ENCODE measurements at places on chromosomes 7 and 10.

GRCh38 chr7:41104631-41105030 is 598.3 kb downstream of the INHBA start:
- no peak for DNase-seq

DNA sequence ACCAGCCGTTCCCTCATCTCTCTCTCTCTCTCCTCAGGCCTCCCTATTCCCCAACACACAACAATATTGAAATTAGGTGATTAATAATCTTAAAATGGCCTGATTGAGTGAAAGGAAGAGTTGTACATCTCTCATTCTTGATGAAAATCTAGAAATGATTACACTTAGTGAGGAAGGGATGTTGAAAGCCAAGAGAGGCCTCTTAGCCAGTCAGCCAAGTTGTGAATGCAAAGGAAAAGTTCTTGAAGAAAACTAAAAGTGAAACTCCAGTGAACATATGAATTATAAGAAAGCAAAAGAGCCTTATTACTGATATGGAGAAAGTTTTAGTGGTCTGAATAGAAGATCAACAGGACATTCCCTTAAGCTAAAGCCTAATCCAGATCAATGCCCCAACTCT is 695.1 kb downstream of the GRID1 start:
- DNase-seq, result no peak

DNA sequence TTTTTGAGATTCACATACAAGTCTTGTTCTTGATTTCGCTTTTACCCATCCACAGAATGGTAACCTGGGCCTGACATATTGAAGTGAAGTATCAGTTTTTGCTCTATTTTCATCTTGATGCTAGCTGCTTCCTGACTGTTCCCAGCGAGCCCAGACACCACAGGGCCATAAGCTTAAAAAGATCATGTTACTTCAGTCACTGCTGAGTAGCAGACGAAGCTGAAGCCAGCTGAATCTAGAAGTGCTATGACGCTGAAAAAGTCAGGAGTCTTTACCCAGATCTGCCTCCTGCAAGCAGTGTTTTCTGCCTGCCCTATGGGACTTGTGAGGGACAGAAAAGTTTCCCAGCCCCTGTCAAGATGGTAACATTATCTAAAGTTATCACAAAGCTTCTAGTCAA is 2.7 kb upstream of the PRXL2A start:
- no peak for DNase-seq

DNA sequence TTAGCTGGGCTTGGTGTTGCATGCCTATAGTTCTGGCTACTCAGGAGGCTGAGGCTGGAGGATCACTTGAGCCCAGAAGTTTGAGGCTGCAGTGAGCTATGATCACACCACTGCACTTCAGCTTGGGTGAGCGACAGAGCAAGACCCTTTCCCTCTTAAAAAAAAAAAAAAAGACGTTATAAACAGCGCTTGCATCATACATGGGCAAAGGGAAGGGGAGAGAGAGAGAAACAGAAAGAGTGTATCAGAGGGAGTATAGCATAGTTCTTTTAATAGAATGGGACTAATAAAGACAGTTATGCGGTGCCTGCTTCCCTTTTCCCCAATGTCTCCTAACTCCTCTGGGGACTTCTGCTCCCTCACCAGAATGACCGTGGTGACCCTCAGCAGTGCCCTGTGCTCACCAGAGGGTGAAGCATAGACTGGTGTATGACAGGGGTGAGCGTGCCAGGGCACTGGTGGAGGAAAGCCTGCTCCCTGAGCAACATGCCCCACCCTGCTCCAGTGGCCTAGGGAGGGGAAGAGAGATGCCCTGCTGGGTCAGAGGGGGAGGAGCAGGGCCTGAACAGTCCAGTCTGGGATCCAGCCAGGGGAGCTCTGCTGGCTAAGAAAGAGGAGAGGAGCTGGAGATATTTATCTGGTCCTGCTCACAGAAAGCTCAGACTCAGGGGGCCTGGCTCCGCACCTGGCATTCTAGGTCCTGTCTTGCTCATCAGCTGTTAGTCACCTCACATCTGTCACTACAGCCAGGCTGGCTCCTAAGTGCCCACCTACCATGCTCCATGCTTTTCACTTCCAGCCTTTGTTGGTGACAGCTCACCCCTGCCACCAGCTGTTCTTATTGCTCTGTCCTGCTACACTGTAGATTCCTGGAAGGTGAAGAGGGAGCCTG is 2.2 kb downstream of the PDZD7 start:
- no peak for DNase-seq

DNA sequence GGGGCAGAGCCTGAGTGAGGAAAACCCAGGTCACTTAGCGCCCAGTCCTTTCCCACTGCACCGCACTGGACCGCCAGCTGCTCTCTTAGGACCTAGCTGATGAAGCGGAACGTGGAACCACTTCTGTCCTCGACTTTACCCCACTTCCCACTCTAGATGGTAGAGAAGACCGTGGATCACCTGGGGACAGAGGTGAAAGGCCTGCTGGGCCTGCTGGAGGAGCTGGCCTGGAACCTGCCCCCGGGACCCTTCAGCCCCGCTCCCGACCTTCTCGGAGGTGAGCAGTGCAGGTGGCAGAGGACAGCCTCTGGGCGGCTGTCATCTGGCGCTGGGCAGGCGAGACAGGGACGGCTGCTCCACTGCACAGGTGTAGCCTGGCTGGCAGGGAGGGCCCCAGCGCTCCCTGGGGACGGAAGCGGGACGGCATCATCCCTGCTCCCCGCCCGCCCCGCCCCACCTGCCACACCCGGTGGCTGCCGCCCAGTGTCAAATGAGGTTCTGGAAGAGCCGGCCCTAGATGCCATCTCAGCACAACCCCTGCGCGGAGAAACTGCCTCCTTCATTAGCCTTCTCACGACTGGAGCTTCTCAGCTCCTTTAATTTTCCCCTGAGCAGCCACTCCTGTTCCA is 11.7 kb downstream of the PLAC9 start:
- DNase-seq, result no peak

DNA sequence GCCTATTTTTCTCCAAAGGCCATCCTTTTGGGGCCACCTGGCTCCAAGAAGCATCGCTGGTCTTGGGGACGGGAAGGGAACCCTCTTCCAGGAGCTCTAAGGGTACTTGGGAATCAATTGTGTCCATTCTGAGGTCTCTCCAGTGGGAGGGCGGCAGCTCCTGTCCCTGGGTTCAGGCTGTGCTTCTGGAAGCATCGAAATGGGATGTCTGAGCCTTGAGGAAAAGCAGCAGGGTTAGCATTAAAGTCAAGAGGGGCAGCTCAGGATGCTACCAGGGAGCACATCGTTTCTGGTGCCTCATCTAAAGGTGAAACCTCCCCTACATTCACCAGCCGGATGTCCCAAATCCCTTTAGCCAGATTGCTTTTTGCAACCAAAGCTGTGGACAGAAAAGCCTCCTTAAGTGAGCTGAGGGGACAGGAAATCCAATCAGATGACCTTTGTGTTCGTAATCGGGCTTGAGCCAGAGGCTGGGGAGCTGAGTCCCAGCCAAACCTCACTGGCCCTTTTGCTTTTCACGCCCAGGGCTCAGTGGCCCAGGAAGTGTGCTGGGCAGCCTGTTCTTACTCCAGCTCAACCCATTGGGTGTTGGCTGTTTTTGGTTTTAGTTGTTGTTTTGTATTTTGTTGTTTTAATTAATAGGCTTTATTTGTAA is 88.8 kb upstream of the ANLN start:
- DNase-seq, result no peak

DNA sequence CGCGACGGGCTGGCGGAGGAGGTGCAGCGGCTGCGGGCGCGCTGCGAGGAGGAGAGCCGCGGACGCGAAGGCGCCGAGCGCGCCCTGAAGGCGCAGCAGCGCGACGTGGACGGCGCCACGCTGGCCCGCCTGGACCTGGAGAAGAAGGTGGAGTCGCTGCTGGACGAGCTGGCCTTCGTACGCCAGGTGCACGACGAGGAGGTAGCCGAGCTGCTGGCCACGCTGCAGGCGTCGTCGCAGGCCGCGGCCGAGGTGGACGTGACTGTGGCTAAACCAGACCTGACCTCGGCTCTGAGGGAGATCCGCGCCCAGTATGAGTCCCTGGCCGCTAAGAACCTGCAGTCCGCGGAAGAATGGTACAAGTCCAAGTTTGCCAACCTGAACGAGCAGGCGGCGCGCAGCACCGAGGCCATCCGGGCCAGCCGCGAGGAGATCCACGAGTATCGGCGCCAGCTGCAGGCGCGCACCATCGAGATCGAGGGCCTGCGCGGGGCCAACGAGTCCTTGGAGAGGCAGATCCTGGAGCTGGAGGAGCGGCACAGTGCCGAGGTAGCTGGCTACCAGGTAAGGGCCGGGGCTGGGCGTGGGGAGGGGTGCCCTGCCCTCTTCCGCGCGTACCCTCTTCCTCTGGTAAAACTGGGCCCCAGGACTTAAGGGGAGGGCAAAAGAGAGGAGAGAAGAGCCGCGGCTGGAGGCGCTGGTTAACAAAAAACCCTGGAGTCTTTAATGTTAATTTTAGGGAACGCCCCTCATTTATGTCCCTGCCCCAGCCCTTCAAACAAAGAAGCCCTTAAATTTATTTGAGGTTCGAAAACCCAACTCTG is 987 bp downstream of the INA start:
- DNase-seq, result no peak

- DNase-seq, result no peak
Observed at GRCh38 chr7:87316846-87317552, 28.5 kb upstream of the CROT start.

DNA sequence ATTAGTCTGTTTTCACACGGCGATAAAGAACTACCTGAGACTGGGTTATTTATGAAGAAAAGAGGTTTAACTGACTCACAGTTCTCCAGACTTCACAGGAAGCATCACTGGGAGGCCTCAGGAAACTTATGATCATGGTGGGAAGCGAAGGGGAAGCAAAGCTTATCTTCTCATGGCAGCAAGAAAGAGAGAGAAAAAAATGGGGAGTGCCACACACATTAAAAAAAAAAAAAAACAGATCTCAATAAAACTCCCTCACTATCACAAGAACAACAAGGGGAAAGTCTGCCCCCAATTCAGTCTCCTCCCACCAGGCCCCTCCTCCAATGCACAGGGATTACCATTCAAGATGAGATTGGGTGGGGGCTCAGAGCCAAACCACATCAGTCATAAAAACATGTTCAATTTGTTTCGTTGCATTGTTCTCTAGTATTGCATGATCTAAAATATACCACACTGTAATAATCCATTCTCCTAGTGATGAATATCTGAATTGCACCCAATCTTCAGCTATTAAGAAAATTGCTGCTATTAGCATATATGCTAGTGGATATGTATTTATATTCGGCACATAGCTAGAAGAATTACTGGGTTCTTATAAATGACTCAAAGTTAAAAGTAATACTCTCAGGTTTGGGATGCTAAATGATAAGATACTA is 328.9 kb upstream of the KCND2 start:
- no peak for DNase-seq

- no peak for DNase-seq
Observed at GRCh38 chr10:36425131-36425797, 700.1 kb upstream of the ANKRD30A start.

DNA sequence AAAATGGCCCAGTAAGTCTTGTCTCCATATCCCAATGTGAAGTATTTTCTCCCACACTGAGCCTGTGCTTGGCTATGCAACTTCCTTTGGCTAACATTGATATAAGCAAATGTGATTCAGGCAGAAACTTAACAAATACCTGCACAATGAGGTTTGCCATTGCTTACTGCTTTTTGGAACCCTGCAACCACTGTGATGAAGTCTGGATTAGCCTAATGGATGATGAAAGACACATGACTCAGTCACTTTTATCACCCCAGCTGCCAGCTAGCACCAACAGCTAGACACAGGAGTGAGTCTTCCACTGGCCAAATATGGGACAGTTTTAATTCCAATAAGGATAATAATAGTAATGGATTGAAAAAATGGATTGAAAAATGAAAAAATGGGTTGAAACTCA is 854.5 kb downstream of the GRM8 start:
- DNase-seq, result no peak

GRCh38 chr7:142807855-142808460 is 37.2 kb downstream of the PRSS2 start:
- DNase-seq, result no peak

DNA sequence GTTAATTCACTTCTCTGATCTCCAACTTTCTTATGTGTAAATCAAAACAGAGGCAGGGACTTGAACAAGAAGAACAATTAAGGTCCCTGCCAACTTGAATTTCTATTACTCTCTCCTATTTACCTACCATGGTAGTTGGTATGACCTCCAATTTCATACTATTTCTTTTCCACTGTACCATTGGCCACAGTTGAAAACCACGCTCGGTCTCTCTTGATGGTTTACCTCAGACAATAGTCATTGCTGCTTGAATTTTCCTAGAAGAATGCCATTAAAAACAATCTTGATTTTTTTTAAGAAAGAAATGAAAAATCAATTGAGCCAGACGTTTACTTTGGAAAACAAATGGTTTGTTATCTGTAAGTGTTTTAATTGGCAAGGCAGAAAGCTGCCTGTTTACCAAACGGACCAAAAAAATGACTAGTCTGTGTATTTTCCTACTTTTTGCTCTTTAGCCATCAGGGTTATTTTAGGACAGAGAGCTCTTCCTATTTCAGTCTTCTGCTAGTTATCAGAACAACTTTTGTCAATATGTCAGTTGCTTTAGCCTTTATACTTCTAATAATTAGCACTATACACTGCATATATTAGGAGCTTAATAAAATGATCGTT is 157.5 kb upstream of the PLXDC2 start:
- no peak for DNase-seq

DNA sequence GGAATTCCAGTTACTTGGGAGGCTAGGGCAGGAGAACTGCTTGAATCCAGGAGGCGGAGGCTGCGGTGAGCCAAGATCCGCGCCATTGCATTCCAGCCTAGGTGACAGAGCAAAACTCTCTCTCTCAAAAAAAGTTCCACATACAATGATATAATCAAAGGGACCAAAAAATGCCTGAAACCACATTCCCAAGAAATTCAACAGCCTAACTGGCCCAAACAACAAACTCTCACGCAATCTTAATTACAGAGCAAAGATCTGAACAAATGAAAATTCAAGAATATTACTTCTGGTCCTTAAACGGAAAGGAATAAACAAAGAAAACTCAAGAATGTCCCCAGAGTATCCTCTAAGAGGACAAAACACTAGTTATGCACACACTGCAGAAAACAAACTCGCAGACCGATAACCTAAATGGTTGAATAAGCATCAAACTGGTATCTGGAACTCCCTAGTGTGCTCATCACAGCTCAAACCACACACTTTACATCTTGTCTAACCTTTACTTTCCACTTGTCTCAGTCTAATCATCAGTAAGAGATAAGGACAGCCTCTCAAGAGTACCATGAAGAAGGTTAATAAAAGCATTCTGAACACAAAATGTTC is 3.7 kb downstream of the OGA start:
- DNase-seq, result no peak

GRCh38 chr7:139034336-139034735 is 1.5 kb downstream of the ZC3HAV1L start:
- no peak for DNase-seq

GRCh38 chr7:132206594-132206993 is 369.7 kb downstream of the PLXNA4 start:
- no peak for DNase-seq

DNA sequence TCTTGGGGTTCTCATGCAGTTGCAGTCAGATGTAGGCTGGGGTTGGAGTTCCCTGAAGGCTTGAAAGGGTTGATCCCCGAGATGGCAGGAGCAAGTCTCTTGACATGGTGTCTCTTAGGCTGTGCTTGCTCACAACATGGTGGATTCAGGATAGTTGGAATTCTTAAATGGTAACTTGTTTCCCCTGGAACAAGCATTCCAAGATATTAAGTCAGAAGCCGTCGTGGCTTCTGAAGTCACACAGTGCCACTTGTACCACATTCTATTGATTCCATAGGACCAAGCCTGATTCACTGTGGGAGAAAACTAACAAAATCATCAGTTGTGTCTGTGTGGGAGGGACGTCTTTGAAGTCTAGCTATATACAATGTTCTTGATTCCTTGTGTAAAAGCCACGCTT is 3.5 kb upstream of the SLC35B4 start:
- no peak for DNase-seq
